Stimulated activated CD4-positive, alpha-beta T cell treated with anti-CD3 and anti-CD28 coated beads, Interleukin-1b, Interleukin-23, amount 100 ng/mL, for 1 hour (primary cell): ENCODE measurements at places on chromosomes 13 and 19.

DNA sequence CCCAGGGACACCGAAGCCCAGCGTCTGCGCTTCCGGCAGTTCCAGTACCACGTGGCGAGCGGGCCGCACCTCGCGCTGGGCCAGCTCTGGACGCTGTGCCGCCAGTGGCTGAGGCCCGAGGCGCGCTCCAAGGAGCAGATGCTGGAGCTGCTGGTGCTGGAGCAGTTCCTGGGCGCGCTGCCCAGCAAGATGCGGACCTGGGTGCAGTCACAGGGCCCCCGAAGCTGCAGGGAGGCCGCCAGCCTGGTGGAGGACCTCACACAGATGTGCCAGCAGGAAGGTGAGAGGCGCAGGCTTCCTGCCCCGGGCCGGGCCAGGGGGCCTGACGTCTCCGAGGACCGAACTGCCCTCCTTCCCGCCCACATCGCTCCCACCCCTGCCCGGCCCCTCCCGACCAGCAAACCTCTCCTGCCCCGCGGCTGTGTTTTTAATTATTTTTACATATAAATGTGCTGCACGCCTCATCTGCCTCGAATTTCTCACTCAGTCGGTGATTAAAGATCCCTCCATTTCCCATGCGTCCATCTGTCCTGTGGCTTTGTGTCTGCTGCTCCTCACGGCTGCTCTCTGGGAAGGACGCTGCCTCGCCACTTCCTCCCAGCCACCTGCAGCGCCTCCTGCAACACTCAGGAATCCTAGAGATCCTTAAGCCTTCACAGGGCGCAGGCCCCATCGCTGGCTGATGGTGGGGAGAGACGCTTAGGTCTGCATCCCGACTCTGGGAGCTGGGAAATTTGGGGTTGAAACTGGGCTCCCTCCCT, 4.3 kb downstream of the ZSCAN1 start:
- DNase-seq: no peak

DNA sequence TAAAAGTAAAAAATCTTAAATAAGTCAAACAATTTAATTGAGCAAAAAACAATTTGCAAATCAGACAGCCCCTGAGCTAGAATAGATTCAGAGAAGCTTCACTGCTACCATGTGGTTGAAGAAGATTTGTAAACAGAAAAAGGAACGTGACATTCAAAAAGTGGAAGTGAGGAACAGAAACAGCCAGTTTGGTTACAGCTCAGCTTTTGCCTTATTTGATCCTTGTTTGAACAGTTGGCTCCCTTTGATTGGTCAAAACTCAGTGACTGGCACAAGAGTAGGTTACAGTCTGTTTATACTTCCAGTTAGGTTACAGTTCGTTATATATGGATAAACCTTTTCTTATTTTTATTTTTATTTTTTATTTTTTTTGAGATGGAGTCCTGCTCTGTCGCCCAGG, 5.8 kb downstream of the ZNF221 start:
- no peak for DNase-seq

DNA sequence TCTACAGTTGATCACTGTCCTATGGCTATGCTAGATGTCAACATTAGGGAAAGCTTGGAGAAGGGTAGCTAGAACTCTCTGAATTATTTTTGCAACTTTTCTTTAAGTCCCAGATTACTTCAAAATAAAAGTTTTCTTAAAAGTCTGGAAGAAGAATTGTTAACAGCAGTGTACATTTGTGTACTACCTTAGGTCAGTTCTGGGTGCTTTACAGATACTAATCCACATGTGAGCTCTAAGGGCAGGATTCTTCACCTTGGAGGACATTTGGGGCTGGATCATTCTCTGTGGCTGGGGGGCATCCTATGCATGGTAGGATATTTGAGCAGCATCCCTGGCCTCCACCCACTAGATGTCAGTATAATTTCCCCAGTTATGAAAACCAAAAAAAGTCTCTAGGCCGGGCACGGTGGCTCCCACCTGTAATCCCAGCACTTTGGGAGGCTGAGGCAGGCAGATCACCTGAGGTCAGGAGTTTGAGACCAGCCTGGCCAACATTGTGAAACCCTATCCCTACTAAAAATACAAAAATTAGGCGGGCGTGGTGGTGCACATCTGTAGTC, 2.8 kb downstream of the BRME1 start:
- no peak for DNase-seq

DNA sequence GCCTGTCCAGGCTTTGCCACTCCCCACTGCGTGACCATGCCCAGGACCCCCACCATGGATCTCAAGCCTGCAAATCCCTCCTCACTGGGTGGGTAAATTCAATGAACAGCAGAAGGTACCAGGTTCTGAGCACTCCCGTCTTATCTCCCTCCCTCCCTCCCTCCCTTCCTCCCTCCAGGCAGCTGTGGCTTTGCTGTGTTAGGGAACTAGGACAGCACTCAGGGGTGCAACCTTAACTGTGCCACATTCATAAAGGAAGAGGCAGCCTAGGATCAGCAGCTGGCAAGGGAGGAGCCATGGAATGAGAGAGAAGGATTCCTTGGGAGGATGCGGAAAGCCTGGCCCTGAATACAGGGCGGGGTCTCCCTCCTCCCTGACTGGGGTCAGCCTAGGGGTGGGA, 5.6 kb downstream of the CEACAM4 start:
- no peak for DNase-seq
